ENCODE measurements at places on chromosomes 5 and 9.

DNA sequence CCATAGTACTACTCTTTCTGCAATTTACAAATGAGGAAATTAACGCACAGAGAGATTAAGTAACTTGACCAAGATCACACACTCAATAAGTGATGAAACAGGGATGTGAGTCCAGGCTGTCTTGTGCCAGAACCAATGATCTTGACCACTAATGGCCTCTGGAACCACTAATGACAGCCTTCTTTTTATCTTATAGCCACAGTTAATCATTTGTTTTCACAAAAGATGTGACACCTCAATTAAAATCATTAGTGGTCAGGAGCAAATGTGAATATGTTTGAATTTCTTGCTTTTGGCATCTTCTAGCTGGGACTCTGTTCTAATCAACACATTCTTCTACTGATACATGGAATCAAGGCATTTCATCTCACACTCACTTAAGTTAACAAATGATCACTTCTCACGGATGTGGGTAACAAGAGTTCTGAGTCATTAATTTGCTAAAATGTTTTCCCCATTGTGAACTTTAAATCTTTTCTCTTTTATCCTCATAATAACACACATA, 102.7 kb upstream of the CD180 start:
- DNase-seq: no peak
- no peak overlapping the region for H3K27ac ChIP-seq
- H3K36me3 ChIP-seq: no peaks in the 10 kb centered on the region

GRCh38 chr9:129834489-129835127, 467 bp downstream of the C9orf78 start:
- peak overlapping the region; percentile 92 for H3K4me3 ChIP-seq
- H3K4me1 ChIP-seq: peaks cover 53% of the 10 kb centered on the region
- H3K27ac ChIP-seq: peak overlapping the region; percentile 93
- DNase-seq: peak; percentile 73
- H3K27me3 ChIP-seq: no peaks in the 10 kb centered on the region

DNA sequence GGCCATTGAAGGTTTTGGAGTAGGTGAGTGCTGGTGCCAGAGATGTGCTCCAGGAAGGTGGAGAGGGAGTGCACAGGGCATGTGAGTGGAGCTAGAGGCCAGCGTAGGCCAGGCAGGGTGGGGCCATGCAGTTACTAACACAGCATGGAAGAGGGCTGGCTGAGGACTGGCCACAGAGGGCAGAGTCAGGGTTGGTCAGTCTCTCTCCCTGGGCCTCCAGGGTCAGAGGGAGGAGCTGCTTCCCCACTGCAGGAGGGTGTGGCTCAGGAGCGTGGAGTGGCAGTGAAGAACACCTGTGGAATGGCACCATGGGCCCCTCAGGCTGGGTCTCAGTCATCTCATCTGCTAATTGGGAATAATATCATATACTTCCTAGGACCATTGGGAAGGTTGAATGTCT, 167.7 kb downstream of the MACROH2A1 start:
- DNase-seq: no peak
- H3K4me1 ChIP-seq: no peaks in the 10 kb centered on the region
- no peak overlapping the region for H3K27ac ChIP-seq
- peaks cover 2% of the 10 kb centered on the region for H3K27me3 ChIP-seq

DNA sequence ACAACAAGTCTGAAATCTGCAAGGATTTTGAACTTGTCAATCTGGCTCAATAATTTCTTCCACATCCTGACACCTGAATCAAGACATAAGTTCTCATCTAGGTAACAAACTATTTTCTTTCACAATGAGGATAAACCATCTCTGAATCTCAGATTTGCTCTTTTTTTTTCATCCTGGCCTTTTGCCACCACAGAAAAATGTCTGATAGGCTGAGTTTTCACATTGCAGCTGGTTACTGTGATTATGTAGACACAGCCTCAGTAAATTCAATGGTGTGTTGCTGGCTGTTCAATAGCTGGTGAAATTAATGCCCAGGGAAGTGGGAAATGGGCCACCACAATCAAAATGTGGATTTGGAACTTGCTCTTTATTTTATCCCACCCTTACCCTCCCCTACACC, 2.8 kb upstream of the ADRA1B start:
- H3K36me3 ChIP-seq: no peaks in the 10 kb centered on the region
- H3K27me3 ChIP-seq: peaks cover 16% of the 10 kb centered on the region
- H3K27ac ChIP-seq: no peak overlapping the region
- no peak overlapping the region for H3K4me3 ChIP-seq
- DNase-seq: no peak
- H3K4me1 ChIP-seq: peaks cover 5% of the 10 kb centered on the region

DNA sequence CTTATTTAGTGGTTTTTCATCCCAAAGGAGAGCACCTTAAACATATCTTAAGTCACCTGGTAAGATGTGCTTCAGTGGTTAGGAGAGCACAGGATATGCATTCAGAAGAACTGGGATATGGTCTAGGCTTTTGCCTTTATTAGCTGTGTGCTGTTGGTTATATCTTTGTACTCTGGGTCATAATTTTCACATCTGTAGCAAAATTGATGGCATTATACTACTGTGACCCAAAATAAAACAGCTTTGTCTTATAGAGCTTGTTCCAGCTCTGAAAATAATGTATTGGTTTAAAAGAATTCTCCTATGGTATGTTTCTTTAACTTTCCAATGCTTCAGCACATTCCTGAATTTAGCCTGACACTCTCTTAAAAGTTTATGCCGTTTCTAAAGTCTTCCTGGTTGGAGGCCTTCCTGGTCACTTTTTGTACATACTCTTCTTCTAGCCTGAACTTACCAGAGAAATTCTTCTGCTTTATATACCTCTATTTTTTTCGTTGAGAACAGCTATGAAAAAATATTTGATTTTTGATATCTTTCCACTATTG, 337.1 kb upstream of the MPDZ start:
- H3K4me1 ChIP-seq: no peaks in the 10 kb centered on the region
- H3K4me3 ChIP-seq: no peak overlapping the region
- H3K27ac ChIP-seq: no peak overlapping the region
- no peaks in the 10 kb centered on the region for H3K36me3 ChIP-seq

DNA sequence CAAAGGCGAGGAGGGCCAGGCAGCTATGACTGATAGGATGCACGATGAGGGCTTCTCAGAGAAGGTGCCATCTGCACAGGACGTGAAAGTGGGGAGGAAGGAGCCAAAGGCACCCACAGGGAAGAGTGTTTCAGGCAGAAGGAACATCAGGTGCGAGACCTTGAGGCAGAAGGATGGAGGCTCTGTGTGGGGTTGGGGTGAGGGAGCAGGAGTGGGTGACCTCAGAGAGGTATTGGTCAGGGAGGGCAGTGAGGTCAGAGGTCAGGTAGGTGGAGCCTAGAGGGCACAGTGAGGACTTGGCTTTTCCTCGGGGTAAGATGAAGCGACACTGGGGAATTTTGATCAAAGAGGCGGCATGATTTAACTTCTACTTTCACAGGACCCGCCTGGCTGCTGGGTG, 64.7 kb upstream of the XPA start:
- H3K36me3 ChIP-seq: no peaks in the 10 kb centered on the region
- no peak overlapping the region for H3K4me3 ChIP-seq
- H3K27me3 ChIP-seq: peaks cover 19% of the 10 kb centered on the region
- no peak for DNase-seq
- H3K4me1 ChIP-seq: no peaks in the 10 kb centered on the region
- no peak overlapping the region for H3K27ac ChIP-seq

DNA sequence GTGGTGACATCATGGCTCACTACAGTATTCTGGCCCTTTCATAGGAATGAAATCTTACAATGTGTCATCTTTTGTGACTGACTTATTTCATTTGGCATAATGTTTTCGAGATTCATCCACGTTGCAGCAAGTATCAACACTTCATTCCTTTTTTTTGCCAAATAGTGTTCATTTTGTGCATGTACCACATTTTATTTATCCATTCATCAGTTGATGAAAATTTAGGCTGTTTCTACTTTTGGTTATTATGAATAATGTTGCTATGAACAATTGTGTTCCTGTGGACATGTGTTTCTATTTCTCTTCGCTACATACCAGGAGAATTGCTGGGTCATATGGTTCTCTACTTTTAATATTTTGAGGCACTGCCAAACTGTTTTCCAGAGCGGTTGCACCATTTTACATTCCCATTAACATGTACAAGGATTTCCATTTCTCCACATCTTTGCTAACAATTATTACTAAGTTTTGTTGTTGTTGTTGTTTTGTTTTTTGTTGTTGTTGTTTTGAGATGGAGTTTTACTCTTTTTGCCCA, 43.5 kb downstream of the RMI1 start:
- no peak overlapping the region for H3K27ac ChIP-seq
- no peak for DNase-seq
- H3K27me3 ChIP-seq: peaks cover 2% of the 10 kb centered on the region
- no peaks in the 10 kb centered on the region for H3K36me3 ChIP-seq
- no peak overlapping the region for H3K4me3 ChIP-seq

- H3K27ac ChIP-seq: no peak overlapping the region
- H3K27me3 ChIP-seq: no peaks in the 10 kb centered on the region
- DNase-seq: no peak
- peaks cover 51% of the 10 kb centered on the region for H3K36me3 ChIP-seq
Observed at GRCh38 chr5:68290260-68290674, 74.7 kb downstream of the PIK3R1 start.

GRCh38 chr5:123278284-123278683, 144.9 kb downstream of the CEP120 start:
- peaks cover 6% of the 10 kb centered on the region for H3K27me3 ChIP-seq
- no peaks in the 10 kb centered on the region for H3K36me3 ChIP-seq
- H3K27ac ChIP-seq: no peak overlapping the region
- DNase-seq: no peak
- no peak overlapping the region for H3K4me3 ChIP-seq

GRCh38 chr9:135101486-135101885, 14.0 kb downstream of the OLFM1 start:
- no peak overlapping the region for H3K4me3 ChIP-seq
- peaks cover 3% of the 10 kb centered on the region for H3K27me3 ChIP-seq
- no peak for DNase-seq
- no peaks in the 10 kb centered on the region for H3K36me3 ChIP-seq
- H3K4me1 ChIP-seq: no peaks in the 10 kb centered on the region

DNA sequence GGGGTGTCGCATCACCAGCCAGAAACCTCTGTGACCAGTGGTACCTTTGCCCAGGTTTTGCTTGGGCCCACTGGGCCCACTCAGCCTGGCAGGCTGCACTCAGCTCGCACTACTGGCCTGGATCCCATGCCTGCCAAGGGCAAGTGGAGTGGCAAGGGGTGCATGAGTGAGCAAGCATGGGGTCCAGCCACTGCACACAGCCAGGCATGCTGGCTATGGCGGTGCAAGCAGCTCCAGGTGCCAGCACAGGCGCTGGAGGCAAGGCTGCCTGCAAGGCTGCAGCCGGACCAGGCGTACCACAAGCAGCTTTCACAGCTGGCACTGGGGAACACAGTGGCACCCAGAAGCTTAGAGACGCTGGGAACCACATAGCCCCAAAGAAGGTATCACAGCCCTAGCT, 80.1 kb downstream of the NLN start:
- H3K4me1 ChIP-seq: peaks cover 13% of the 10 kb centered on the region
- no peaks in the 10 kb centered on the region for H3K27me3 ChIP-seq
- no peak overlapping the region for H3K27ac ChIP-seq
- H3K4me3 ChIP-seq: no peak overlapping the region

DNA sequence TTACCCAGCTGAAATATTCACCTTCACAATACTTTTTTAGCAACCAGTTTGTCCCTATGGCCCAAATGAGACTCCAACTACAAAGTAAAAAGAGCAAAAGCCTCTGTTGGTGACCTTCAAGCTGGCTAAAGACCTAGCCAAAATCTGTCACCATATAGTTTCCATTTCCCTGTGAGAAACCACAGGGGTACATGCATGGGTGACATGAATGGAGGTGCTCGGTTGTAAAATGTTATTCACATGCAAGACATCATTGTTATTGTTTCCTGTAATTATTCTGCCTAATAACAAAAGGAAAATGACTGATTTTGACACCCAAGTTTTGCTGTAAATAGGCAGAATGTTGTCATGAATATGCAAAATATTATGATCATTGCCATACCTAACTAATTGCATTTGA, 285.3 kb downstream of the ZNF608 start:
- no peaks in the 10 kb centered on the region for H3K36me3 ChIP-seq
- no peaks in the 10 kb centered on the region for H3K27me3 ChIP-seq
- H3K4me1 ChIP-seq: no peaks in the 10 kb centered on the region
- DNase-seq: no peak
- no peak overlapping the region for H3K27ac ChIP-seq
- no peak overlapping the region for H3K4me3 ChIP-seq

DNA sequence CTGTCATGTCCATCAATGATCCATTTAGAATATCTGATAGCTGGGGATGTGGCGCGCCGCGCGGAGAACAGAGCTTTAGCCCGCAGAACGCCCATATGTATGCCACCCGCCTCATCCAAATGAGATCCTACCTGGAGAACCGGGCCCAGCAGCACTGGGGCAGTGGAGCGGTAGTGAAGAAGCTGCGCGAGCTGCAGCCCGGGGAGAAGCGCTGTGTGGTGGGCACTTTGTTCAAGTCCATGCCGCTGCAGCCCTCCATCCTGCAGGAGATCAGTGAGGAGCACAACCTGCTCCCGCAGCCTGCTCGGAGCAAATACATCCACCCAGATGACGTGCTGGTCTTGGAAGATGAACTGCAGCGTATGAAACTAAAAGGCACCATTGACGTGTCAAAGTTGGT, 313.7 kb downstream of the NR2F1-AS1 start:
- no peak for DNase-seq
- no peak overlapping the region for H3K4me3 ChIP-seq
- H3K27me3 ChIP-seq: no peaks in the 10 kb centered on the region
- H3K27ac ChIP-seq: no peak overlapping the region
- H3K36me3 ChIP-seq: no peaks in the 10 kb centered on the region

GRCh38 chr9:133046900-133047295, 14.9 kb upstream of the CEL start:
- H3K27me3 ChIP-seq: no peaks in the 10 kb centered on the region
- no peak overlapping the region for H3K4me3 ChIP-seq
- DNase-seq: no peak

DNA sequence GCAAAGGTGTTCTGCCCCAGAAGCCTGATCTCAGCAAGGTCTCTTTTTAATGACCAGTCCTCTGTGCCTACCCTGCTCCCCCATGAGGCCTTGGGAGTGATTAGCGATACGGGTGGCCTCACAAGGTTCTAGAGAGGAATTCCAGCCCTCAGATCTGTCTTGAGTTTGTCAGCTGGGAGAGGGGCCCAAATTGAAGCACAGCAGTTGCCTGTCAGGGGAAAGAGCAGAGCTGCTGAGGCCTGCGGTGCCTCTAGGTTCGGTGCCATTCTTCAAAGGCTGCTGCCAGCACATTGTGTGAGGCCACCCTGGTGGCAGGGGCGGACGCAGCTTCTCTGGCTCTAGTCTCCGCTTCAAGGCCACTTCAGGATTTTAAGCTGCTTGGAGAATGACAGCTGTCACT, 85.7 kb upstream of the GRIA1 start:
- DNase-seq: no peak
- no peak overlapping the region for H3K4me3 ChIP-seq
- no peaks in the 10 kb centered on the region for H3K4me1 ChIP-seq
- H3K27ac ChIP-seq: no peak overlapping the region
- no peaks in the 10 kb centered on the region for H3K27me3 ChIP-seq

- no peaks in the 10 kb centered on the region for H3K4me1 ChIP-seq
- no peak overlapping the region for H3K4me3 ChIP-seq
- H3K27me3 ChIP-seq: no peaks in the 10 kb centered on the region
- no peaks in the 10 kb centered on the region for H3K36me3 ChIP-seq
- DNase-seq: no peak
- H3K27ac ChIP-seq: no peak overlapping the region
Observed at GRCh38 chr9:127131871-127132270, 9.4 kb upstream of the ANGPTL2 start.

- peak overlapping the region; percentile 16 for H3K4me3 ChIP-seq
- no peak overlapping the region for H3K27ac ChIP-seq
- peaks cover 9% of the 10 kb centered on the region for H3K4me1 ChIP-seq
- peak; percentile 23 for DNase-seq
- no peaks in the 10 kb centered on the region for H3K36me3 ChIP-seq
Observed at GRCh38 chr9:71647094-71647591, 121.2 kb downstream of the CEMIP2 start.

Measured in CD4-positive, CD25-positive, alpha-beta regulatory T cell (primary cell).